ENCODE measurements at places on chromosomes 2 and 18. TPM values are rescaled to one million over a fixed set of nuclear protein-coding genes. Genes with fewer than 3 reads are reported as not detected.

Gene SPP2
- total RNA-seq, result not detected

Gene TACR1
- not detected for total RNA-seq

Gene SLC9A4
- total RNA-seq, result not detected

Gene FBLN7
- total RNA-seq, result 19.3 TPM

Gene KCNF1
- not detected for total RNA-seq

Gene SIX3
- not detected for total RNA-seq

Gene ACMSD
- total RNA-seq, result not detected

Gene LIPG
- not detected for total RNA-seq

Gene AKAIN1
- not detected for total RNA-seq

Gene HES6
- 1.5 TPM for total RNA-seq

Gene CDH20
- 0.25 TPM for total RNA-seq

Gene UGT1A10
- not detected for total RNA-seq

Gene CHRNG
- not detected for total RNA-seq

Gene IL1RL1
- total RNA-seq, result 0.89 TPM

Gene REG3G
- not detected for total RNA-seq

Gene MYL1
- total RNA-seq, result not detected

Gene SERPINB7
- total RNA-seq, result not detected

Gene COL6A3
- 3.4 TPM for total RNA-seq

Gene SH2D6
- 0.25 TPM for total RNA-seq

Gene ASXL3
- not detected for total RNA-seq

Gene HMSD
- not detected for total RNA-seq

Gene TRABD2A
- 48.8 TPM for total RNA-seq

Gene SERPINB11
- total RNA-seq, result not detected

Gene SERPINB3
- not detected for total RNA-seq

Gene LBX2
- total RNA-seq, result not detected

Gene RGPD4
- not detected for total RNA-seq

Gene ABCG8
- total RNA-seq, result not detected

Gene CNGA3
- not detected for total RNA-seq

Gene TOGARAM2
- 9.3 TPM for total RNA-seq

Gene DCDC2C
- not detected for total RNA-seq

Gene DLX2
- 0.47 TPM for total RNA-seq

Gene REG1A
- not detected for total RNA-seq

Gene ASPRV1
- total RNA-seq, result 1.7 TPM

Gene HOXD8
- total RNA-seq, result not detected

Gene ACKR3
- 3.0 TPM for total RNA-seq

Gene FARSB
- total RNA-seq, result 10.8 TPM

Gene RNF152
- total RNA-seq, result 0.39 TPM

Gene PFN4
- total RNA-seq, result not detected

Data from CD4-positive, CD25-positive, alpha-beta regulatory T cell (primary cell).